ENCODE measurements at places on chromosomes 13 and 19.
A peak's percentile ranks its signal among the peaks of the same experiment; 100 is the strongest.

- no peak for DNase-seq
Observed at GRCh38 chr13:23696610-23697009, 126.4 kb downstream of the TNFRSF19 start.

DNA sequence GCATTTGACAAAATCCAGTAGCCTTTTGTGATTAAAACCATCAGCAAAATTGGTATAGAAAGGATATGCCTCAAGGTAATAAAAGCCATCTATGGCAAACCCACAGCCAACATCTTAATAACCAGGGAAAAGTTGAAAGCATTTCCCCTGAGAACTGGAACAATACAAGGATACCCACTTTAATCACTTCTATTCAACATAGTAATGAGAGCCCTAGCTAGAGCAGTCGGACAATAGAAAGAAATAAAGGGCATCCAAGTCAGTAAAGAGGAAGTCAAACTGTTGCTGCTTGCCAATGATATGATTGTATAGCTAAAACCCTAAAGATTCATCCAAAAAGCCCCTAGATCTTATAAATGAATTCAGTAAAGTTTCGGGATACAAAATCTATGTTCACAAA, 1510.3 kb downstream of the PCDH9 start:
- no peak for DNase-seq

GRCh38 chr13:60267498-60268202, 103.9 kb upstream of the DIAPH3 start:
- DNase-seq, result no peak

DNA sequence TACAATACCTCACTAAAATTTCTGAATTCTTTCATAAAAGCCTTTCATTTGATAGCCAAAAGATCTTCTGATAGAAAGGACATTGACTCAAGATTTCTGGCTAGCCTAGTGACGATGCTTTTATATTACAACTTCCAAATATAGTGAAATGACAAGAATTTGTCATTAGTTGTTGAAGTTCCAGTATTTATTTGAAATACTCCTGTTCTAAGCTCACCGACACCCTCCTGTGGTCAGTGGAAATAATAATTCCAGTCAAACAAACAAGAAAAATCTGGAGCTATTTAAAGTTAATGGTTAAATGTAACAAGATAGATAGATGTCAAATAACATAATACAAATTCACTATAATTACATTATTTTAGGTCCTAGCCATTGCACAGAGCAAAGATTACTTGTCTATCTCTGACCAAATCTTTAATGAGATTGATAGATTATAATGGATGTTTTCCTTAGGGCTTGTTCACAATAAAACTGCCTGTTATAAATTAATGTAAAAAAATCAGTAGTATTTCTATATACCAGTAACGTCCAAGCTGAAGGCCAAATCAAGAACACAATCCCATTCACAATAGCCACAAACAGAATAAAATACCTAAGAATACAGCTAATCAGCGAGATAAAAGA, 195.5 kb downstream of the RGCC start:
- DNase-seq, result peak; percentile 60

- no peak for DNase-seq
Observed at GRCh38 chr13:52844836-52845235, 3.6 kb downstream of the PCDH8 start.

DNA sequence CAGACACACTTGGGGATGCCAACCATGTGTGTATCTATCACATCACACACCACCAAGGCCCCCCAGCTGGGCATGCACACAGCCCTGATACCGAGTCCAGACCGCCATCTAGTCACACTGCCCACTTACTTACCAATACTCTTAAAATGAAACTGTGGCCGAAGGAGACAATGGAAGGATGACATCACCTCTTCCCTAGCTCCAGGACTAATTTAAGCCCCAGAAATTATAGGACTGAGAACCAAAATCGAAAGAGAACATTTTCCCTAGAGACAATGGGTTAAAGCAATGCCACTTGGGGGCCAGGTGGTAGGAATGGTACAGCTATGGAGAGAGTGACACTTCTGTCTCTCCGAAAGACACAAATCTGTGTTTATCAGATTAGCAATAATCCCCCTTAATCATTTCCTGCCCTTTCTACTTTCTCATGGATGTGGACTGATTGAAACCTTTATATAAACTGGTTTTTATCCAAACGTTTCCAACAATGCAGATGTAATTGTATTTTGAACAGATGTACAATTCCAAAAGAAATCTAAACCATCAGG, 663 bp upstream of the GGACT start:
- no peak for DNase-seq

DNA sequence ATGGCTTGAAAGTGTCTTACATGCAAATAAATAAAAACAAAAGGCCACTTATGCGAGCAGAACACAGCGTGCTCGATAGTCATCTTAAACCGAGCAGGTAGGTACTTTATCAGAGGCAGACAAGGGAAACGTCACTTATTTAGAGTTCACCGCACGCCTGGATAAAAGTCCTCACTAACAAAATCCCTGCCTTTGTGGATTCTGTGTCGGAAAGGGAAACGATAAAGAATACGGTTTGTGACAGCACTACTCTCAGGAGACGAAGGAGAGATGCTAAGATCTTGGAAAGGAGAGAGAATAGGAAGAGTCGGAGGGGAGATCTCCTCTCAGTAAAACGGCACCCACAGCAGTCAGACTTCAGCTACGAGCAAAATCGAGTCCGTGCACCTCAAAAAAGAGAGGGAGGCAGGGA, 581 bp downstream of the RCBTB1 start:
- DNase-seq, result no peak

GRCh38 chr13:39419876-39420275, 183.1 kb downstream of the LHFPL6 start:
- DNase-seq, result no peak

DNA sequence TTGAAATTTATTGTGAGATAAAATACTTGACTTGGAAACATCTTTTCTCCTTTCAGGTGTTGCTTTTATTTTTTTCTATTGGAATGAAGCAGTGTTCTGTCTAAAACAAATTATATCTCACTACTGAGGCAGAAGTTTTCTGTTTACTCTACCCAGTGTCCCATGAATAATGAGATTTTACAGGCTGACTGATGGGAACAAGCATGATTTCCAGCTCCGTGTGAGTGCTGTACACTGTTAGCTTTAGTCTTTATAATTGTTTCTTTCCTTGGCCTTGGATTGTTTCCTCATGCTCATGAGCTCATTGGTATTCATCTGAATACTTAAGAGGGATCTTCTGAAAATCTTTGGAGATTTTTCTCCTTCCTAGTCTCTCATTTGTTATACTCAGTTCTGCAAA, 2049.5 kb upstream of the PRR20A start:
- DNase-seq, result no peak

- DNase-seq, result no peak
Observed at GRCh38 chr13:49146950-49147355, 73.2 kb upstream of the MLNR start.

- DNase-seq, result no peak
Observed at GRCh38 chr13:75829830-75830229, 193.7 kb downstream of the LMO7 start.

DNA sequence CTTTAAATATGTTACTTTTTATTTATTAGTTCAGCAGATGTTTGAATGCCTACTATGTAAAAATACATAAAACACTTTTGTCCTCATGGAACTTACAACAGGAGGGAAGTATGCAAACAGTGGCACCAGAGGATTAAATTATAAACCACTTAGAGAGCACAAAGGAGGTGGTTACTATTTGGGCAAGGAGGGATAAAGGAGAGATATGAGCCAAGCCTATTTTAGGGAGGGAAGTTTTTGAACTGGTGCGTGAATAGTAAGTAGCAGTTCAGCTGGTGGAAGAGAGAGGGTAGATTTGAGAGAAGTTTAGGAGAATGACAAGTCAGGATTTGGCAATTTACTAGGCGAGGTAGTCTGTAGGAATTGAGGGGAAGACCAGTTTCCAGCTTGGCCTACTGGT, 8.6 kb downstream of the AKAP11 start:
- DNase-seq, result no peak

DNA sequence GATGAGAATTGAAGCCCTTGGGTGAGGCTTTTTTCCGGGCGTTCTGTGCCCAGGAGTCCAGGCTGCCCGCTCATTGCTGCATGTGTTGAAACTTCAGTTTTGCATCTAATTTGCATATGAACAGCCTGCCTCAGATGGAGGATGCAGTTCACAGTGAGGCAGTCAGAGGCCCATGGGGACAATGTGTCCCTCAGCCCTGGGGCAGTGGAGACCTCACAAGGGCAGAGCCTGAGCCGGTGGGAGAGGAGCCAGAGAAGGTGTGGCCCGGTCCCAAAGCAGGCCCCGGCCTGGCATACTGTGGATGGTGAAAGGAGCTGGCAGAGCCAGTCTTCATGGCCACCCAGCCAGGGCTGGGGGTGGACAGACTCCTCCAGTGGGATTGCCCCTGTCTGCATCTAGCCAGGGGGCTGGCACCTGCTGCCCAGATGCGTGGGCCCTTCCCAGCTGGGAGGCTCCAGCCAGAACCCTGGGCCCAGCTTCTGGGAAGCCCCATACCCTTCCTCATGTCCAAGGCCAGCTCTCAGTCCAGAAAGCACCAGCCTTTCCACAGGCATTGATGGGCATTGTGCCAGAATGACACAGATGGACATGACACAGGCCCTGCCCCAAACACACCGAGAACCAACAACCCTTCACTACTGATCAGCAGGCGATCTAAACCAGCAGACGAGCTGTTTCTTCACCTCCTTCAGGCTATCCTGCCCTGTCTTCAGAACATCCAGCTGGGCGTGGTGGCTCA, 32.9 kb upstream of the KCTD15 start:
- no peak for DNase-seq

DNA sequence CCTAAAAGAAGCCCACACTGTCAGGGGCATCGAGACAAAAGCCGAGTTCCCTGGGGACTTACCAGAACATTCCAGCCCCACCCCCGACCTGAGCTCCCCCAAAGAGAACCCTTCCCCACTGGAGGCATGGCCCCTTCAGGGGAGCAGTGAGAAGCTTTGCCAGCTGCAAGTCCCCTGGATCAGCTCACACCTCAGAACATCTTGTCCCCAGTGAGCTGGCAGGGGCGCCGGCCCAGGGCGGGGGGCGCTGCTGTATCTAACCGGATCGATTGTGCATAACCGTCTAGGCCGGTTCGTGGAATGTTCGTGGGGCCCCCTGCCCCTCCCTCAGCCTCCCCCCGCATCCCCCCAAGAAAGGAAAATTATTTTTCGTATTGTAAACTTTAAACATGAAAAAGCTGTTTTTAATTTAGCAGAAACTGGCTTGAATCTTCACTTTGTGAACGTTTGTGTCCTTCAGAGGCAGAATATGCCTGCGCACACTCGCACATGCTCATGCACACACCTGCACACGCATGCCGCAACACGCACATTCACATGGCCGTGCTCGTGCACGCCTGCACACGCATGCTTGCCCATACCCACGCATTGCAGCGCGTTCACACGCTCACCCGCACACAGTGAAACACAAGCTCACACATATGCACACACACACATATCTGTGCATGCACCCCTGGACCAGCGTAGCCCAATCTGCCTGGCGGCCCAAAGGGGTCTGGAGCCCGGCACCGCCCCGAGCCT, 12.0 kb upstream of the CRTC1 start:
- DNase-seq, result no peak

GRCh38 chr19:16061943-16062342, 14.4 kb upstream of the TPM4 start:
- DNase-seq, result no peak

- DNase-seq, result no peak
Observed at GRCh38 chr13:47250146-47250545, 353.3 kb upstream of the HTR2A start.

DNA sequence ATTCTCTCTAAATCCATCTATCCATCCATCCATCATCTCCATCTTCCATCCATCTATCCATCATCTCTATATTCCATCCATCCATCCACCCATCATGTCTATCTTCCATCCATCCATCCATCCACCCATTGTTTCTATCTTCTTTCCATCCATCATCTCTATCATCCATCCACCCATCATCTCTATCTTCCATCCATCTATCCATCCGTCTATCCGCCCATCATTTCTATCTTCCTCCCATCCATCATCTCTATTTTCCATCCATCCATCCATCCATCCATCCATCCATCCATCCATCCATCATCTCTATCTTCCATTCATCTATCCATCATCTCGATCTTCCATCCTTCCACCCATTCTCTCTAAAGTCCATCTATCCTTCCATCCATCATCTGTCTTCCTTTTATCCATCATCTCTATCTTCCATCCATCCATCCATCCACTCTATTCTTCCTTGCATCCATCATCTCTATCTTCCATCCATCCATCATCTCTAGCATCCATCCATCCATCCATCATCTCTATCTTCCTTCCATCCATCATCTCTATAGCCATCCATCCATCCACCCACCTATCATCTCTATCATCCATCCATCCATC, 34.7 kb downstream of the NWD1 start:
- DNase-seq, result no peak

DNA sequence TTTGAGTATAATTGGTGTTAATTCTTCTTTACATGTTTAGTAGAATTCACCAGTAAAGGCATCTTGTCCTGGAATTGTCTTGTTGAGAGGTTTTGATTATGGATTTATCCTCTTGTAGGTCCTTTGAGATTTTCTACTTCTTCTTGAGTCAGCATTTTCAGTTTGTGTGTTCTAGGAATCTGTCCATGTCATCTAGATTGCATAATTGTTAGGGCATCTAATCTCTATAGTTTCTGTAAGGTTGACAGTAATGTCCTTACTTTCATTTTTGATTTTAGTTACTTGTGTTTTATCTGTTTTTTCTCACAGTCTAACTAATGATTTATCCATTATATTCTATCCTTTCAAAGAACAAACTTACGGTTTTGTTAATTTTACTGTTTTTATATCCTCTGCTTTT, 492.0 kb downstream of the FGF9 start:
- no peak for DNase-seq

GRCh38 chr19:32540621-32541020, 40.4 kb upstream of the PDCD5 start:
- no peak for DNase-seq

DNA sequence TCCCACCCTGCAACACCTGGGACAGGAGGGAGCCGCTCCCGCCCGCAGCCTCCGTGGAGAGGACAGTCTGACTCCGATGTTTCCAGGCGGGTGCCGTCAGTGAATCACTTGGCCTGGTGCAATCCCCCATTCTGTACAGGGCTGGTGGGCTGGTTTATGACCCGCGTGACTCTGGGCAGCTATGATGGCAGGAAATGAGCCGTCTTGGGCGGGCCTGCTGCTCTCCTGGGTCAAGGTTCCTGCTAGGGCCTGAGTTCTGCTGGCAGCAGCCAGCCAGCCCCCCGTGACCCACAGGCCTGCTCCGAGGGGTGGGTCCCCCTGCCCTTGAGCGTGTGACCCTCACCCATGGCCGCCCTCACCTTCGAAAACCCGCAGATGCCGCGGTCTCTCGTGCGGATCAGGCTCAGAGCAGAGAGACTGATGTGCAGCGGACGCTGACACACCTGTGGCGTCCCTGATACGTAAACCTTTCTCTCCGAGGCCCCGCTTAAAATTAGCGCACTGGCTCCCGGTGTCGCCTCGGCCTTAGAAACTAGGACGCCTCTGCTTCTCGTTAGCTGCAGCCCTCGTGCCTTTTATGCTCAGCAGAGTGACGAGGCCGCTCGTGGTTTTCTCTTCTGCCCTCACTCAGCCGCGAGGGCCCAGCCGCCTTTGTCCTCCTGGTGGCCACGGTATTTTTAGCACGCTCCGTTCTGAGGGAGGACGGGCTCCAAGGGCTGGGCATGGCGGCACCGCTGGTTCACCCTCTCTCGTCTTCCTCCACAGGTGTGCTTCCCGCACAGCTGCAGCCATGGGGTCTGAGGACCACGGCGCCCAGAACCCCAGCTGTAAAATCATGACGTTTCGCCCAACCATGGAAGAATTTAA, 63.4 kb downstream of the KDM4B start:
- DNase-seq, result no peak
